Esophagus squamous epithelium (tissue), 5 donors: ENCODE measurements at places on chromosomes 3 and 15.
A peak's percentile ranks its signal among the peaks of the same experiment; 100 is the strongest.

DNA sequence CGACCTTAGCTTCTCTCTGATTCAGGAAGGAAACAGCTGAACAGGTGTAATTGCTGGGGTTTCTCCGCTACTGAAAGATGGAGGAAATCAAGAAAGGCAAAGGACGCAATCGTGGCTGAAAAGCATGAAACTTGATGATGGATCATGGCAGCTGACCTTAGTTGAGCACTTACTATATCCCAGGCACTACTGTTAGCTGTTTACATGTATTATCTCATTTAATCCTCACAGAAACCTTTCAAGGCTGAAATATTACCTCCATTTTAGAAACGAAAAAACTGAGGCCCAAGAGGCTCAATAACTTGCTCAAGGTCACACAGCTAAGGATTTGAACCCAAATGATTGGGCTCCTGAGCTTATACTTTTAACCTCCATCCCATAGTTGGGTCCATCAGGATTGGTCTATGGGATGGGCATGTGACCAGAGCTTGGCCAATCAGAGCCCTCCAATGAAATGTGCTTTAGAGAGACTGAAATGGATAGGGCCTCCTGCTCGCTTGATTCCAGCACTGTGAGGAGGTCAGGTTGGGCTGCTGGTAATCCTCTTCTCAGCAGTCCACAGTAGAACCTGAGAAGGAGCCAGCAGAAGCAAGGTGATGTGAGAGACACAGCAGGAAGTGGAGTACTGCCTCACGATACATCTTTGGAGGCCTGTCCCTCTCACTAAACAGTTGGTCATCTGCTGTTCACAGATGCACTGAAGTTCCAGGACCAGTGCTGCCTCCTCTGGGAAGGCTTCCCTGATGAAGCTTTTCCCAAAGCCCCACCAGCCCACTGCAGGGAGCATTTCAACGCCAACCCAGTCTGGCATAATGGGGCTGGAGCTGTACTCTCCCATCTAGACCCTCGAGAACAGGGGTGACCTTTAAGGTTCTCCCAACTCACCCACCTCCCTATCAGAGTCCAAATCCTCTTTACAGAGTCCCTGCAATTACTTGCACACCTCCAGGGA is 10.4 kb downstream of the CLN6 start:
- H3K4me1 ChIP-seq = no peaks in the 10 kb centered on the region
- H3K36me3 ChIP-seq = no peaks in the 10 kb centered on the region
- DNase-seq = no peak
- no peaks in the 10 kb centered on the region for H3K27me3 ChIP-seq

- H3K4me1 ChIP-seq = no peaks in the 10 kb centered on the region
- DNase-seq = no peak
- H3K36me3 ChIP-seq = no peaks in the 10 kb centered on the region
These were observed 65.2 kb downstream of the CGGBP1 start for GRCh38 chr3:87993566-87993965.

DNA sequence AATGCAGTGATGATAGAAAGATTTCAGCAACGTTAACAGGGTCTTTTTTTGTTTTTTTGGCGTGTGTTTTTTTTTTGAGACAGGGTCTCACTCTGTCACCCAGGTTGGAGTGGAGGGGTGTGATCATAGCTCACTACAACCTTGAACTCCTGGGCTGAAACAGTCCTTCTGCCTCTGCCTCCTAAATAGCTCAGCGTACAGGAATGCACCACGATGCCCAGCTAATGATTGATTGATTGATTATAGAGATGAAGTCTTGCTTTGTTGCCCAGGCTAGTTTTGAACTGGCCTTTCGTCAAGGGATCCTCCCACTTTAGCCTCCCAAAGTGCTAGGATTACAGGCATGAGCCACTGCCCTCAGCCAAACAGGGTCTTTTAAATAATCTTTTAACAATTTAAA is 7.0 kb downstream of the CHP1 start:
- H3K27ac ChIP-seq = no peak overlapping the region
- no peaks in the 10 kb centered on the region for H3K4me1 ChIP-seq
- peaks cover 24% of the 10 kb centered on the region for H3K36me3 ChIP-seq
- no peaks in the 10 kb centered on the region for H3K27me3 ChIP-seq
- no peak for DNase-seq
- no peak overlapping the region for H3K4me3 ChIP-seq

GRCh38 chr3:172513488-172513887 is 9.7 kb downstream of the TNFSF10 start:
- no peaks in the 10 kb centered on the region for H3K27me3 ChIP-seq
- no peak for DNase-seq
- peak overlapping the region; percentile 9 for H3K27ac ChIP-seq
- peaks cover 66% of the 10 kb centered on the region for H3K36me3 ChIP-seq

- H3K4me3 ChIP-seq = no peak overlapping the region
- no peaks in the 10 kb centered on the region for H3K27me3 ChIP-seq
- no peaks in the 10 kb centered on the region for H3K36me3 ChIP-seq
- no peak overlapping the region for H3K27ac ChIP-seq
- H3K4me1 ChIP-seq = no peaks in the 10 kb centered on the region
- no peak for DNase-seq
These were observed 127.7 kb downstream of the SAMMSON start for GRCh38 chr3:70127192-70127591.

GRCh38 chr3:17466028-17466427 is 276.4 kb downstream of the TBC1D5 start:
- no peaks in the 10 kb centered on the region for H3K36me3 ChIP-seq
- no peaks in the 10 kb centered on the region for H3K4me1 ChIP-seq

DNA sequence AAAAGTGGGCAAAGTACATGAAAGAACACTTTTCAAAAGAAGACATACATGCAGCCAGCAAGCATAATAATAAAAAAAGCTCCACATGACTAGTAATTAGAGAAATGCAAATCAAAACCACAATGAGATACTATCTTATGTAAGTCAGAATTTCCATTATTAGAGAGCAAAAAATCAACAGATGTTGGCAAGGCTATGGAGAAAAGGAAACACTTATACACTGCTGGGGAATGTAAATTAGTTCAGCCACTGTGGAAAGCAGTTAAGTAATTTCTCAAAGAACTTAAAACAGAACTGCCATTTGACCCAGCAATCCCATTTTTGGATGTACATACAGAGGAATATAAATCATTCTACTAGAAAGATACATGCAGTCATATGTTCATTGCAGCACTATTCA is 360.7 kb downstream of the NSUN3 start:
- H3K27me3 ChIP-seq = no peaks in the 10 kb centered on the region
- no peak overlapping the region for H3K27ac ChIP-seq
- H3K4me3 ChIP-seq = no peak overlapping the region
- no peaks in the 10 kb centered on the region for H3K4me1 ChIP-seq
